T-helper 2 cell treated with Interferon-gamma antibody and Interleukin-4, amounts not matched to agents 5 μg/mL and 100 μg/mL, for 36 hours (primary cell): ENCODE measurements at places on chromosomes 2 and 18.

- DNase-seq: no peak
Observed at GRCh38 chr2:224986477-224986876, 55.8 kb downstream of the DOCK10 start.

- DNase-seq: no peak
Observed at GRCh38 chr18:59686260-59686659, 11.0 kb downstream of the CCBE1 start.

- DNase-seq: no peak
Observed at GRCh38 chr18:59690186-59690982, 6.8 kb downstream of the CCBE1 start.

DNA sequence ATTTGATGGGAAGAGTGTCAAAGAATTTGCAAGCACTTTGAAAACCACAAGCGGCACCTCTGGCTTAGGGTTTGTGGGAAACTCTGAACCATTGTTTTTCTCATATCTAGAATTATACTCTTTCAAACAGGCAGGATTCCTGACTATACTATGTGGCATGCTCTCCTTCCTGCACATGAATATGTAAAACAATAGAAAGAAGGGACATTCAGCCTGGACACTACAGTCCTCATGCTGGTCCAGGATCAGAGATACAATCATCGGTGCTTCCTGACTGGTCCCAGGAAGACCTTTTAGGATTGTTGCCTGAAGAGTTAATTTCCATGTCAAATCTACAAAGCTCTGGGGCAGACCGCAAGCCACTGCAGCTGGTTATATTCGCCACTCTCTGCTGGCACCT, 55.7 kb upstream of the RASGRP3 start:
- DNase-seq: no peak

GRCh38 chr2:105791229-105791628, 46.5 kb downstream of the NCK2 start:
- DNase-seq: no peak

DNA sequence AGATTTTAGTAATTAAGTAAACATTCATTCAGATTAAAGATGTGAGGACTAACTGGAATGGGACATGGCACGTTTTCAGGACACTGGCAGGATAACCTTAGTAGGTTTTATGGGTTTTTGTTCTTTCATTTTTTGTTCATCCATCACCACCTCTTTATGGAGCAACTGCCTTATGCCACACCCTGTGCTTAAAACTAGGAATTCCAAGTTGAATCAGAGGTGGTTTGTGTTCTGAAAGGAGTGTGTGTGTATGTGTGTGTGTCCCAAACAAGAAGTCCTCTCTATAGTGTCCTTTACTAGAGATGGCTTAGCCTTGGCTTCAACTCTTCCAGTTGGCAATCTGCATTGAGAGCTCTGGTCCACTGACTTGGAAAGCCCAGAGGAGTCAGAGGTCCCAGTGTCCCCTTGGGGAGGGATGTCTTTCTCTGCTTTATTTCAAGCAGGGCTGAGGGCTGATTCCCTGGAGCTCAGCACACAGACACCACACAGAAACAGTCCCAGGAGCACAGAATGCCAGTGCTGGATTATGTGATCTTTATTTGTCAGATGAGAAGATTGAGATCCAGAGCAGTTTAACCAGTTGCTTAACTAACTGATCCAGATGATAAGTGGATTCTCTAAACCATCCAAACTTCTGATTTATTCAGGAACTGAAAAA, 25.2 kb downstream of the RHOB start:
- DNase-seq: no peak

GRCh38 chr2:216881411-216881810, 21.5 kb upstream of the TNP1 start:
- DNase-seq: no peak

- no peak for DNase-seq
Observed at GRCh38 chr2:29644949-29645348, 276.4 kb downstream of the ALK start.

- DNase-seq: no peak
Observed at GRCh38 chr2:15908371-15908770, 32.0 kb upstream of the MYCN start.

DNA sequence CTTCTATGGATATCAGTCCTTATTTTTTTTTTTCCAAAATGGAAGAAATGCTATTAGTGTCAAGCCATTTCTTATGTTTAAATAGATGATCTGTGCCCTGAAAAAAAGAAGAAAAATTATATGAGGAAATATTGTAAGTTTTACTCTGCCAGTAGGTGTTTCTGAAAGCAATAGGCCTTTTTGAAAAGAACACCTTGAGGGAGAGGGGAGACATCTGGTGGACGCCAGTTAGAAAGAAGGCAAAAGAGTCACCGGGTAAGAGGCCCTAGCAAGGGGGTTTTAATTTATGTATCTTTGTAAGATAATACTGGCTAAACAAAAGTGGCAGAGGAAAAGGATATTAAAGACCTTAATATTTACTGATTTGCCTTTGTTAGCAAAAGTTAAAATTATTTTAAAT, 56.1 kb downstream of the DYNAP start:
- no peak for DNase-seq

DNA sequence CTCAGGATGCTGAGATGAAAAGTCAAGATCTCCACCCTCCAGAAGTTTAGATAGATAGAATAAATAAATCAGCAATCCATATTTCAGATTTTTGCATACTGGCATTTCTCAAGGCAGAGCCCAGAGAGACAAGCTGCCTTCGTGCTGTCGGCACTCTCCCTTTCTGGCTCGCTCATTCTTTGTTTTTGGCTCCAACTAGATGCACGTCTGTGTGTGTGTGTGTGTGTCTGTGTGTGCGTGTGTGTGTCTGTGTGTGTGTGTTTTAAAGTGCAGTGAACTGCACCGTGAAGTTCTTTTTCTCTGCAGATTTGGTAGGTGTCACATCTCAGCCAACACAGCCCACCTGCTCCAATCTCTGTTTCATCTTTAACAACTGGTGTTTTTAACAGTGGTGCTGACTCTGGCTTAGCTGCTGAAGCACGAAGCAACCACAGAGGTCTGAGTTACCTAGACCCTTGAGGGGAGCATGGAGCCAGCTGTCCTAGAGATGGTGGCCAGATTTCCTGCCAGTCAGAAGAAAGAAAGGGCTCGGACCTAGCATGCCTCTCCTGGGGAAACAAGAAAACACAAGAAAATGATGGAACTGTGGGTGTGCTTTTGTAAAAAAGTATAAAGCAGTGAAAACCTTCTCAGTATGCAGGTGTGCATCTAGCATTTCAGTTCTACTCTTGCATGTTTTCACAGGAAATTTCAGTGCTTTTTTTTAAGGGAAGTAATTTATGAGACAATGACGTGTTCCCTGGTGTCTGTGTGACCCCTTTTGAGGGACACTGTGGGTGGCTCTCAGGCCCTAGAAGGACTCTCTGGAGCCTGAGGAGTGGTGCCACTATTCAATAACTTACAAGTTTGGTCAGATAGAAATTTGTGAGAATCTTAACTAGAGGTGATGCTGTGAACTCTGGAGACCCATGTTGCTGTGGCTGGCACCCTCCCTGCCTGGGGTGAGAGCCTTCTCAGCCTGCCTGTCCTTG, 364.3 kb downstream of the RNF144A start:
- DNase-seq: no peak

- DNase-seq: no peak
Observed at GRCh38 chr2:17115466-17115865, 402.8 kb downstream of the RAD51AP2 start.

- DNase-seq: no peak
Observed at GRCh38 chr2:2848198-2848597, 517.1 kb upstream of the MYT1L start.
